Right lobe of liver (tissue), 6 donors: ENCODE measurements at places on chromosomes 5 and 9. TPM values are rescaled to one million over a fixed set of nuclear protein-coding genes. Genes with fewer than 3 reads are reported as not detected.

Gene ENTREP1
- total RNA-seq = 0.35 TPM

Gene NUTM2F
- not detected for total RNA-seq

Gene WNT8A
- not detected for total RNA-seq

Gene MRPS2
- total RNA-seq = 31.4 TPM

Gene GAS1
- total RNA-seq = 3.7 TPM

Gene PIP5K1B
- total RNA-seq = not detected

Gene NIPAL4
- not detected for total RNA-seq

Gene PCDHGB1
- 1.2 TPM for total RNA-seq

Gene GHR
- 68.6 TPM for total RNA-seq

Gene ROPN1L
- total RNA-seq = 0.24 TPM

Gene SV2C
- total RNA-seq = 0.05 TPM

Gene ABO
- not detected for total RNA-seq

Gene KCNV2
- total RNA-seq = not detected

Gene LRRC19
- total RNA-seq = 1.0 TPM

Gene CCDC69
- total RNA-seq = 24.6 TPM

Gene NKD2
- total RNA-seq = 0.99 TPM

Gene PCDHB8
- 0.12 TPM for total RNA-seq

Gene PLAC8L1
- not detected for total RNA-seq

Gene PCDHA6
- not detected for total RNA-seq

Gene FOXD4L5
- total RNA-seq = 0.23 TPM

Gene RASGEF1C
- not detected for total RNA-seq

Gene HRH2
- 0.39 TPM for total RNA-seq

Gene ZNG1A
- total RNA-seq = 18.3 TPM

Gene UNC13B
- 21.4 TPM for total RNA-seq

Gene PROP1
- not detected for total RNA-seq
